ENCODE measurements at places on chromosomes 1 and 21.
A peak's percentile ranks its signal among the peaks of the same experiment; 100 is the strongest.

DNA sequence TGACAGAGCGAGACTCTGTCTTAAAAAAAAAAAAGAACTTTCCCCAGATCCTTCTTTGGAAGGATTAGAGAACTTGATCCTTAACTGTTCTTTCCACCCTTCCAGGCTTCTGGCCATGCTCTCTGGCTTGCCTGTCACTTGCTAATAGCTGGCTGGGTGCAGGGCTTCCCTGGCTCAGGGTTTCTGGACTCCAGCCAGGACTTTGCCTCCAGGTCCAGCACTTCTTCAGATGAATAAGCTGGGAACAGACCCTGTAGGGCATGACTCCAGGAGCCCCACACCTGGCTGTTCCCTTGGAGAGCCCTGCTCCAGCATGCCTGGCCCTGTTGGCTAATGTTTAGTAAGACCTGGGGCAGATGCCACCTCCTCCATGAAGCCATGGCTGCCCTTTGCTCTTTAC, 3.3 kb upstream of the NT5C1A start:
- DNase-seq, result no peak

DNA sequence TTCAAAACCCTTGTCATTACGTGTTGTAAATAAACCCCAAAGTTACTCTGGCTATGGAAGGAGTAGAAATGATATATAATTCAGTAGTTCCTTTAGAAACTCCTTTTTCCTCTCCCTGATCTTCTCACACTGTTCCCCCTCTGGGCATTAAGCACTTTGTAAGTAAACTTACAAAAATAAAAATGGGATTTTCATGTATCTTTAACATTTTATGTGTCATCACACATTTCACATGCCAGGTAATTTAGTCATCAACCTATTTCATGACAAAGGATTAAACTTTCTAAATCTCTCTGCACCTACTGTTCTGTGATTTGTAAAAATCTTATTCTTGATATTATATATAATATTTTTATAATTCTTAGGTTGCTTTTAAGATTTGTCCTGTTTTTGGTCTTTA, 176.9 kb downstream of the NEK7 start:
- no peak for DNase-seq

- no peak for DNase-seq
Measured at GRCh38 chr1:187244623-187245022, 415.9 kb downstream of the PLA2G4A start.

GRCh38 chr21:38861989-38862683, 56.4 kb downstream of the ETS2 start:
- peak; percentile 94 for DNase-seq

GRCh38 chr1:76336931-76337371, 262.4 kb downstream of the ST6GALNAC3 start:
- no peak for DNase-seq

DNA sequence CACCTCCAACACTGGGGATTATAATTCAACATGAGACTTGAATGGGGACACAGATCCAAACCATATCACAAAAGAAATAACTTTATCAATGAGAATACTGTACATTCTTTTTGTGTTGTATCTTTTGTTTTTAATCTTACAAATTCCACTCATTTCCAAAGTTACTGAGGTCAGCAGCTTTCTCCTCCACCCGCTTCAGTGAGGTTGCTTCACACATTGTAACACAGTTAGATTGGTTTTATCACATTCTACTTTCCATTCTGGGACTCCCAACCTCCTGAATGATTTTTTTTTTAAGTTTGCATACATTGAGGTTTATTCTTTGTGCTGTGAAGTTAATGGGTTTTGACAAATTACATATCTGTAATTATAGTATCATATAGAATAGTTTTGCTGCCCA, 43.8 kb downstream of the DDAH1 start:
- no peak for DNase-seq

DNA sequence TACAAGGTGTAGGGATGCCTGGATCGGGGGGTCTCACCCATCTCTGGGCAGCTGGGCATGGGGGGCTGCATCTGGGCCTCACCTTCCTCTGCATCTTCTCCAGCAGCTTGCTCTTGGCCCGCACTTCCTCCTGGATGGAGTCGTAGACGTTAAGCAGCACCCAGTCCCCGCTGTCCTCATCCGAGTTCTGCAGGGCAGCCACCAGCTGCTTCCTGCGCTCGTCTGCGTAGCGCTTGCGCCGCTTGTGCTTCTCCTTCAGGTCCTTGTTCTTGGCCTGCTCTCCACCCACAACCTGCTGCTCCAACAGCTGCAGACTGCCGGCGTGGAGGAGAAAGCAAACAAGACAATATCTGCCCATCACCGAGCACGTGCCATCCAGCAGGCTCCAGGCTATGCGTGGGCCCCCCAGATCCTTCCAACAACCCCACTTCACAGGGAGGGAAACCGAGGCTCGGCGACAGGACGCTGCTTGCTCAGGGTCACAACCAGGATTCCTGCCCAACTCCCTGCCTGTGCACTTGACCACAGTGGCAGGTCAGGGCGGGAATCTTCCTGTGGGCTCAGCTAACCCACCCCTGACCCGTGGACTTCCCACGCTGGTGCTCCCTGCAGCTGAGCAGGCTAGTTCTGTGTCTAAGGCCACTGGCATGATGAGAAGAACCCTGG, 21.5 kb upstream of the DDOST start:
- no peak for DNase-seq

GRCh38 chr1:61620536-61620935, 104.4 kb downstream of the TM2D1 start:
- no peak for DNase-seq

DNA sequence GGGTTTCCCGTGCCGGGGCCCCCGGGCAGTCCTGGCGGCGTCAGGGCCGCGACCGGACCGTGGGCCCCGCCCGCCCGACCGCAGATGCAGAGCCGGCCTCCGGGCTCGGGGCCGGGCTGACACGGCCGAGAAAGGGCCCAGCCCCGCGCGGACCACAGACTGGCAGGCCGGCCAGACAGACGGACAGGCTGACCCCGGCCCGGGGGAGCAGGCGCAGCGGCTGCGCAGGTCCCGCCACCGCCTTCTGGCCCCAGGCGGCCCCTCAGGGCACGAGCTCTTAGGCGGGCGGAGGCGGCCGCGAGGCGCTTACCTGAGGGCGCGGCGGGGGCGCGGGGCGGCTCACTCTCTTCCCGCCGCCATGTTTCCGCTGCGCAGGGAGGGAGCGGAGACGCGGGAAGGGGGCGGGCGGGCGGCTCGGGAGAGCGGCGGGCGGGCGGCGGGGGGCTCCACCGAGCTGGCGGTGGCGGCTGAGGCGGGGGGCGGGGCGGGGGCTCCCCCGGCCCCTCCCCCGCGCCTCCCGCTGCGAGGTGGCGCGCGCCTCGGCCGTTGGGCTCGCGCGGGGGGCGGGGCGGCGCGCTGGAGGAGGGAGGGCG, at the start of gene SCMH1:
Gene SCMH1, minus strand, starts transcription at position 558 of the 593 bp plus-strand sequence. CDS start 56,173 bp downstream, outside the sequence.
- peak; percentile 70 for DNase-seq

- DNase-seq, result no peak
Measured at GRCh38 chr1:22629886-22630285, 6.5 kb upstream of the C1QA start.

DNA sequence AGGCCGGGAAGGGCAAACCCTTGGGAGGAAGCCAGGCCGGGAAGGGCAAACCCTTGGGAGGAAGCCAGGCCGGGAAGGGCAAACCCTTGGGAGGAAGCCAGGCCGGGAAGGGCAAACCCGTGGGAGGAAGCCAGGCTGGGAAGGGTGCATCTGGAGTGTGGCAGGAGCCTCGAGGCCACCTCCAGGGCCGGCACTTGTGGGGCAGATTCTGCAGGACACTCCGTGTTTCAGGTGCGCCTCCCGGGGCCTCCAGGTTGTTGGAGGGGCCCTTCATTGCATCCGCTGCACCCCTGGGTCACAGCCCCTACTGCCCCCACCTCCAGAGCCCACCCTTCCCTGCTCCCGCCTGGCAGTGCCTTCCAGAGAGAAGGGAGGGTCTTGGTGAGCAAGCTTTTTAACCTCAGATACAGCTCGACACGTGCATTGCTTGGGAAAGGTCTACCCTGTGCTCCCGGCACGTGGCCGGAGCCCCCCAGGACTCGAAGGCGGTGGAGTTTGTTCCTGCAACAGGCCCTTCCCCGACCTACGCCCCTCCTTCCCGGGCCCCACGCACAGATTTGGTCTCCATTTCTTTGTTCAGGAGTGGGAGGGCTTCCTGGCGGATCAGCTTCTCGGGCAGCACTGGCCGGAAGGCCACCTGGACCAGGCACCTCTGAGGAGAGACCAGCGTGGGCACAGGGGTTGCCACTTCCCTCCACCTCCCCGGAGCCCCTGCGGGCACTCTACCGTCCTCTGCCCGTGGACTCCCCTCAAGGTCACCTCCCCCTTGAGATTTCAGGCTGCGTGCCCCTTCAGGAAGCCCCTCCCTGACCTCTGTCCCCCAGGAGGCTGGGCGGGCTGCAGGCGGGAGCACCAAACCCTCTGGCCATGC, 9.4 kb upstream of the TMEM52 start:
- no peak for DNase-seq

DNA sequence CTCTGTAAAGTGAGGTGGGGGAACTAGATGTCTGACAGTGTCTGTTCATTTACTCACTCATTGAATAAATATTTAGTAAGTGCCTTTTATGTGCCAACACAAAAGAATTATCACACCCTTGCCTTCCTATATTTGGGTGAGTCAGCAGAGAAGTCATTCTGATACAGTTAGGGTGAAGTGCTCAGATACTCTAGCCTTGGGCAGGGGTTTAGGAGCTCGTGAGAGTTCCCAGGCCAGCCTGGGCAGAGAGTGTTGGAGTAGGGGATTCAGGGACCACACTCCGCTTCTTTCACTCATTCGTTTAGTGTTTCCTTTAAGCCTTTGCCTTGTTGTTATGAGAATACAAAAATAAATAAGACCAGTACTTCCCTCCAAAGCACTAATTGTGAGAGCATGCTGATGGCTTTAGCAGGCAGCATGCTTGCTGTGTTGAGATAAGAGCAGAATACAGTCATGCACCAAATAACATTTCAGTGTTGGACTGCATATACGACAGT, 83.9 kb downstream of the DYRK1A start:
- no peak for DNase-seq

DNA sequence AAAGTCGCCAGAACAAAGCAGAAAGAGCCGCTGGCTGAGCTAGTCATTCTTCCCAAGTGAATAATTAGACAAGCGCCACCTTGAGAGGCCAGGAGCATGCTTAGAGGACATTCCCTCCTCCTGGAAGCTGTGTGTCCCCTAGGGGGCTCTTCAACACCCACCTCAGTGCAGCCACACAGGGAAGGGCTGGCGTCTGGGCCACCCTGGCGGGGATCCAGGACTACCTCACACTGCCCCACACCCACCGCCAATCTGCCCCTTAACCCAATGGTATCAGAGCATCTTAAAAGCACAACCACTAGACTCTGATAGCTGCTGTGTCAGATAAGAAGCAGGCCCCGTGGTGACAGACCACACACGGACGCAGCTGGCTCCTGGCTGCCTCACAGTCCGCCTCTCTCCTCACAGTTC, 24.9 kb downstream of the SETD4 start:
- DNase-seq, result no peak

- DNase-seq, result no peak
Measured at GRCh38 chr1:153001382-153001781, at the start of gene SPRR3. TSS of gene SPRR3 (plus strand) at chr1:153001749. CDS start at chr1:153003021, 1,272 bp downstream.

GRCh38 chr1:235832011-235832410, 34.7 kb downstream of the LYST start:
- DNase-seq, result no peak

GRCh38 chr1:30662291-30662840, 61.0 kb downstream of the MATN1 start:
- DNase-seq, result no peak

GRCh38 chr1:216261631-216262030, 161.6 kb downstream of the USH2A start:
- DNase-seq, result no peak

DNA sequence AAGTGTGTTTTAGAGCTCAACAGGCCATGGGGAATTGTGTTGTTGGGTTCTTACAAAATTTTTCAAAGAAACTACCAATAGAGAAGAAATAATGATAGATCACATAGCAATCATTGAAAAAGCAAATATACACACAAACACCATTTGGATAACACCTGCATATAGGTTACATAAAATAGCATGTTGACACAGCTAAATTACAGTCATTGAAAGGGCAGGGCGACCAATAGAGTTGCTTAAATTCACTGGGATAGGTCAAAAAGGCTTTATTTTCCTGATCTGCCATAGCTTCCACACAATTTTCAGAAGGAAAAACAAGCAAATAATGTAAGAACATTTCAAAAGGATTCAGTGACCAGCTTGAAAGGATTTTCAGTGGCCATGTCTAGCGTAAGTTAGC, 57.9 kb upstream of the FGGY start:
- no peak for DNase-seq

DNA sequence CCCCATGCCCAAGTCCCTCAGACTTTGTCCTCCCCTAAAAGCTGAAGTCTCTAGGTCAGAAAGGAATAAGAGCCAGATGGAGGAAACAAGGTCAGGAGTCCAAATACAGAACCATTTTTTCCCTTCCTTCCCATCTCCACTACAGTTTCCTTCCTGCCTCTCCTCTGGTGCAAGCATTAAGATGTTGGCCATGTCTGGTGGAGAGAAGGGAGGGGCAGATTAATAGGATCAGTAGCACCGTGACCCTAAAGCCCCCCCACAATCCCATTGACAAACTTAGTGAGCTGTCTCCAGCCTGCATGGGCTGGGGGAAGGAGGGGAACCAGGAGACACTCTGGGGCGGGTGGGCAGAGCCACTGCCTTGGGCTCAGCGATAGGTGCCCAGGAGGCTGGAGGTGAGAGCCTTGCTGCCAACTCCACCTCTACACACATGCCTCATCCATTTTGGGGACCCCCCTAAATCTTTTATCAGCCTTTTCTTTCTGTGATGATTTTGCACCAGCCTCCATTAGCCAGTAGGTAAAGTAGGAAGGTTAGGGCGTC, 59.8 kb downstream of the RHBG start:
- no peak for DNase-seq

DNA sequence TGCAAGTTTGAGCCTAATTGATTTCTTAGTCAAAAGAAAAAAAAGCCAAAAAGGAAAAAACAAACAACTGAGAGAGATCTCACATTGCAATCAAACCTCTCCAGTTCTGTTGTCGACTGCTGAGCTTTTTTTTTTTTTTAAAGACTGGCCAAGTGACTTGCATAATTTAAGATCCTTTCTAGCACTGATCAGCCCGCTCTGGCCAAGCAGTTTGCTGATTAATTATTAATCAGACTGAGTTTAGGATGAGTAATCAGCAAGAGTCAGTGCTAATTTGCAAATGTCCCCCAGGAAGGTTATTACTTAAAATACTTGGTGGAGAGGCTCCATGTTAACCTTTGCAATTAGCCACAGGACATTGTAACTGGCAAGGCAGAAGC, 39.3 kb downstream of the HMGB4 start:
- DNase-seq, result no peak

DNA sequence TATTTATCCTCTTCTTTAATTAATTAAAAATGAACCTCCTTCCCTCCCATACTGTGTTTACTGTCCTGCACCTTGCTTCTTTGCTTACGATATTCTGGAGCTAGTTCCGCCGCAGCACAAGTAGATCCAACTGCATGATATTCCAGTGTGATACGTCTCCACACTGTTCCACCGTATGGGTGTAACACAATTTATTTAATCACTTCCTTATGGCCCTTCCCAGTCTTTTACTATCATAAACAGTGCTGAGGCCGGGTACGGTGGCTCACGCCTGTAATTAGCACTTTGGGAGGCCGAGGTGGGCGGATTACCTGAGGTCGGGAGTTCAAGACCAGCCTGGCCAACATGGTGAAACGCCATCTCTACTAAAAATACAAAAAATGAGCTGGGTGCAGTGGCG, 25.7 kb downstream of the CNST start:
- DNase-seq, result no peak

Data from NAMALWA (cell line).